ENCODE measurements at places on chromosomes 5 and 9.

GRCh38 chr5:76471987-76472334 is 68.9 kb downstream of the IQGAP2 start:
- DNase-seq = no peak

GRCh38 chr9:91408475-91408874 is 15.2 kb downstream of the NFIL3 start:
- DNase-seq = no peak

DNA sequence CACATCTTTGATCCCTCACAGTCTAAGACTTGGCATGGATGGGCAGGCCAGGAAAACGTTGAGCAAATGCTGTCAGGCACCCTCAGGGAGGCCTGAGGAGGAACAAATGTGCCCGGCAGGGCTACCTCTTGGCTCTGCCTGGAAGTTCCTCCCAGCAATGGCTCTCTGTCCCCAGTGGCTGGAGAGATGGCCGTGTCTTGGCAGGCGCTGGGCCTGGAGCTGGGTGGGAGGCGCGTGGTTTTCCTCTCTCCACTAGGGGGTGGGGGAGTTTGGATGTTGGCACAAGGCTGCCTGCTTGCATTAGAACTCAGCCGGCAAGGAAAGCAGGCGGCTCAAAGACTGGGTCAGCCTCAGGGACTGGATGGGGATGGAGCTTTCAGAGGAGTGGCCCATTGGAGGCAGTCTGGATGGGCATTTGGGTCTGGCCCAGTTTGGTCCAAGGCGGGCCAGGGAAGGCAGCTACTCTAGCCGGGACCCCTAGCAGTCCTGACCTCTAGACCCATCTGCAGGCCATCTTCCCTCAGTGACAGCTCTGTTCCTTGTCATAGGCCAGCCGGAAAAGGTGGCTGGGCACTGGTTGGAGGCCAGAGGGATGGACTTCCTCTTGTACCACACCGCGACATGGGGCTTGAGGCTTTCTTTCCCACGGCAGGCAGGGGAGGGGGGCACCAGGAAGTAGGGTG is 68.2 kb upstream of the STC2 start:
- DNase-seq = peak; percentile 15

- DNase-seq = no peak
These were observed 130.6 kb upstream of the EPB41L4A start for GRCh38 chr5:112549605-112550166.

- DNase-seq = no peak
These were observed 240.8 kb upstream of the TMEM161B start for GRCh38 chr5:88509403-88509802.

GRCh38 chr9:29228558-29228957 is 1655.3 kb upstream of the C9orf72 start:
- DNase-seq = no peak

DNA sequence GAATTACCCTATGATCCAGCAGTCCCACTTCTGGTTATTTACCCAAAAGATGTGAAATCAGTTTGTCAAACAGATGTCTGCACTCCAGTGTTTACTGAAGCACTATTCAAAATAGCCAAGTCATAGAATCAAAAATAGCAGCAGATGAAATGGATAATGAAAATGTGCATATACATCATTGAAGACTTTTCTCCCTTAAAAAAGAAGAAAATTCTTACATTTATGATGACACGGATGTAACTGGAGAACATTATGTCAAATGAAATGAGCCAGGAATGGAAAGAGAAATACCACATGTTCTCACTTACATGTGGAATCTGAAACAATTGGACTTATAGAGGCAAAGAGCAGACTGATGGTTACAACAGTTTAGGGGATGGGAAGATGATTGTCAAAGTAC is 21.5 kb upstream of the PLEKHG4B start:
- DNase-seq = no peak

Data from cerebellar cortex (tissue), 1 donor.